ENCODE measurements at places on chromosomes 7 and 10. TPM values are rescaled to one million over a fixed set of nuclear protein-coding genes. Genes with fewer than 3 reads are reported as not detected.

GRCh38 chr10:22958338-22958737 is 30.5 kb downstream of the ARMC3 start:
- no peak for DNase-seq

Gene TRIM50
- not detected for total RNA-seq

Gene SMO
- total RNA-seq = 17.6 TPM

Gene LRRC18
- total RNA-seq = not detected
